CD4-positive, alpha-beta T cell treated with Interleukin-1 beta for 1 hour (primary cell): ENCODE measurements at places on chromosomes 6 and 20.

GRCh38 chr6:129606664-129607063 is 103.3 kb downstream of the ARHGAP18 start:
- DNase-seq, result no peak

GRCh38 chr6:108847738-108848115 is 495 bp upstream of the ARMC2 start:
- no peak for DNase-seq

- no peak for DNase-seq
Observed at GRCh38 chr6:120077489-120077888, 727.9 kb upstream of the MAN1A1 start.

- no peak for DNase-seq
Observed at GRCh38 chr20:41563087-41563486, 55.1 kb downstream of the CHD6 start.

DNA sequence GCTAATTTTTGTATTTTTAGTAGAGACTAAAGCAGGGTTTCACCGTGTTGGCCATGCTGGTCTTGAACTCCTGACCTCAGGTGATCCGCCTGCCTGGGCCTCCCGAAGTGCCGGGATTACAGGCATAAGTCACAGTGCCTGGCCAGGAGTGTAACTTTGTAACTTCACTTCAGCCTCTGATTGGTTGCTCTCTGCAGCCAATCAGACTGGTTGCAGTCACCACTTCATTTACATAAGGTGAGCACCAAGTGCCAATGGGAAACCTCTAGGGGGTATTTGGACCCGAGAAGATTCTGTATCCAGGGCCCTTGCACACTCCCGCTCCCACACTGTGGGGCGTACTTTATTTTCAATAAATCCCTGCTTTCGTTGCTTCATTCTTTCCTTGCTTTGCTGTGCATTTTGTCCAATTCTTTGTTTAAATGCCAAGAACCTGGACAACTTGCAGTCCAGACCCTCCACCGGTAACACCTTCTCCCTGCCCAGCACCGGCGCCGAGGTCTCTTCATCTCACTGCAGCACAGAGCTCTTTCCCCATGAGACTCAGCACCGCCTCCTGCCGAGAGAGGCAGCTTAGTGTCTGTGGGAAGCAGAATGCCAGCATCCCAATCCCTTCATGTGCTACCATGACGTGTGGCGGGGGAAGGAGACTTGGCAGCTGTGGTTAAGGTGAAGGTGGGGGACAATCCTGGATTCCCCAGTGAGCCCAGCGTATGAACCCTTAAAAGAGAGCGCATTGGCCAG is 14.0 kb upstream of the MRGBP start:
- no peak for DNase-seq

GRCh38 chr6:36430351-36430750 is 12.3 kb downstream of the PXT1 start:
- no peak for DNase-seq

DNA sequence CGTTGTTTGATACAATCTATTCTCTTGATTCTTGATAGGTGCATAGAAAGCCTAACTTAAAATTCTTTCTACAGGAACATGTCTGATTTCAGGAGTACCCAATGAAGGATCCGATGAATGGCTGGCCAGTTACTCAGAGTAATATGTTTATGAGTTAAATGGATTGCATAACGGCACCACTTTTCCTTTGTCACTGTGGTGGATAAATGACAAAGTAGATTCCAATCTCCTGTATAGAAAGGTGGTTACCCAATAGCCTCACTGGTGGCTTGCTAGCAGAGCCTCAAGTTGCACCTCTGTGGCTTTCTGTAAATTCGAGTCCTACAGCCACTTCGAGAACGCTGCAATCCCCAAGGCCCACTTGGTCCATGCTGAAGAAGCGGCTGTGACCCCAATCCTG is 28.4 kb downstream of the LHFPL5 start:
- no peak for DNase-seq

GRCh38 chr20:16129411-16129810 is 443.8 kb downstream of the KIF16B start:
- no peak for DNase-seq

- no peak for DNase-seq
Observed at GRCh38 chr6:111274593-111275217, 187.4 kb downstream of the SLC16A10 start.

- no peak for DNase-seq
Observed at GRCh38 chr6:119566546-119567260, 217.1 kb upstream of the MAN1A1 start.

DNA sequence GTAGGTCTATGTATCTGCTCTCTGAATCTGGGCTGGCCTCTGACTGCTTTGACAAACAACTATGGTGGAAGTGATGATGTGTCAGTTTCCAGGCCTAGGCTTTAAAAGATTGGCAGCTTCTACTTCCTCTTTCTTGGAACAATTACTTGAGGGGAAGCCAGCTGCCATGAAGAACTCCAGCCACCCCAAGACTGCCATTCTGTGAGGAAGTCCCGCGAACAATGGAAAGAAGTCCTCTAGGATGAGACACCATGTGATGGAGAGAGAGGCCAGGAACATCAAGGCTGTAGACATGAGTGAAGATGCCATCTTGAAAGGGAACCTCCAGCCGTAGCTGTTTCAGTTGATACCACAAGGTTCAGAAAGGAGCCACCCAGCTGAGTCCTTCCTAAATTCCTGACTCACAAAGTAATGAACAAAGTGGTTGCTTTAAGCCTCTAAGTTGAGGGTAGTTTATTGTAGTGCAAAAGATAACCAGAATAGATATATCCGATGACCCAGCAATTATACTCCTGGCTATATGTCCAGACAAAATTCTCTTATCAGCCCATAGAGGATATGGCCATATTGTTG is 15.3 kb upstream of the TCF15 start:
- no peak for DNase-seq

DNA sequence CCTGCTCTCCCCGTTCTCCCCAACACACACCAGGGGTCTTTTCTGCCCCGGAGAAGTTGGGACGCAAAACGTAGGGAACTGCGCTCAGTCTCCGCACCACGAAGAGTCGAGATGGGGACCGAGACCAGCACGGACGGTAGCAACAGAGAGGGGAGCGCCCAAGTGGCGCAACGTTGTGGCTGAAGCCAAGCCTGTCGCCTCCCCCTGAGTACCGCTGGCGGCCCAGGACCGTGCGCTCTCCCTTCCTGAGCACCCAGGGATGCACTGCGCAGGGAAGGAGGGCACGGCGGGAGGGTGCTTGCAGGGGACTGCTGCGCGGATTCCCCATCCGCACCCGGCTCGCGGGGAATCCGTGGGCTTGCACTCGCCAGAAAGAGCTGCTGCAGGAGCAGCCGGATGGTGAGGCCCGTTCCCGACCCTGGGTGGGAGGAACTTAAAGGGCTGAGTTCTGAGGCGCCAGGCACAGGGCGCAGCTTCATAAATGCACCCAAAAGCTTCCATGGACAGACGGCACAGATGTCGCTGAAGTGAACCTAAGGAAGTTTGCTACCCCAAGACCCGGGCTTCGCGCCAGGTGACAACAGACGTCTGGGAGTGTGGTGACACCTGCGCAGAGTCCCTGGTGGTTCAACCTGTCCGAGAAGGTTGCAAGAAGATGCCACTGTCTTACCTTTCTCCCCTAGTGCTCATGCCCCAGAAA is 178.7 kb downstream of the TBXT start:
- no peak for DNase-seq

DNA sequence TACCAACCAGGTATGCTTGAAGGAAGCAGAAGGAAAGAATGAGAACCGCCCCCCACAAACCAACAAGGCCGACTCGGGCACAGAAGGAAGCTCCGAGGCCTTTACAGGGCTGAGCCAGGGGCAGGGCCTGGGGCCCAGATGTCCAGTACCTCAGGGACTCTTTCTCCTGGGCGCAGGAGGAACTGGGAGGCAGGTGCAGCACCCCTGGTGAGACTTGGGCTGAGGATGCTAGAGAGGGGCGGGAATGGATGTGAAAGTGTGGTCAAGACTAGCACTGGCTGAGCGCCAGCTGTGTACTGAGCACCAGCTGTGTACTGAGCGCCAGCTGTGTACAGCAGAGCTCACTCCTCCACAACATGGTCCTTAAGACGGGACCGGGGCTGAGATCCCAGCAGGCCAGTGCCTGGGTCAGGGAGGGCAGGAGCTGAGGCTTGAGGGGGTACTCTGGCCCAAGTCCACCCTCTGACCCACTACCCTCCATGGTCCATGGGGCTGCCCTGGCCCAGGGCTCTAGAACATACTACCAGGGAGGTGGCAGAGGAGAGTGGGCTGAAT is 369.4 kb downstream of the TAF4 start:
- no peak for DNase-seq

DNA sequence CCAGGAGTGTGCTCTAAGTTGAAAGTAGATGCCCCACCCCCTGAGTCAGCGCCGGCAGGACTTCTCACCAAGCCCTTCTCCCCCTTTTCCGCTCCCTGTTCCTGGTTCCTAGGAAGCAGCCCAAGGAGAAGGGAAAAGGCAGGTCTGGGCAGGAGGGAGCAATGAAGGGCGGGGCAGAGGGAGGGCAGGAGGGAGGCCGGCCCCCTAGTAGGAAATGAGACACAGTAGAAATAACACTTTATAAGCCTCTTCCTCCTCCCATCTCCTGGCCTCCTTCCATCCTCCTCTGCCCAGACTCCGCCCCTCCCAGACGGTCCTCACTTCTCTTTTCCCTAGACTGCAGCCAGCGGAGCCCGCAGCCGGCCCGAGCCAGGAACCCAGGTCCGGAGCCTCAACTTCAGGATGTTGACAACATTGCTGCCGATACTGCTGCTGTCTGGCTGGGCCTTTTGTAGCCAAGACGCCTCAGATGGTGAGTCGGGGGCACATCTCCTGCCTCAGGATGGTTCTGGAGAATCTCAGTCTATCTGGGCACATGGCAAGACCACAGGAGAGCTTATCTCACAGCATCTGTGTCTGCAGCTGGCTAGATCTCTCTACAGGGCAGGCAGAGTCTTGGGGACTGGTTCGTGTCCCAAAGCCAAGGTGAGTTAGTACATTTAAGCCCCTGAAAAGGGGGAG is at the start of gene PROCR:
PROCR (plus strand) TSS at position 320 of the 681 bp plus-strand sequence; CDS start at position 403, 83 bp downstream.
- DNase-seq, result peak; percentile 2

DNA sequence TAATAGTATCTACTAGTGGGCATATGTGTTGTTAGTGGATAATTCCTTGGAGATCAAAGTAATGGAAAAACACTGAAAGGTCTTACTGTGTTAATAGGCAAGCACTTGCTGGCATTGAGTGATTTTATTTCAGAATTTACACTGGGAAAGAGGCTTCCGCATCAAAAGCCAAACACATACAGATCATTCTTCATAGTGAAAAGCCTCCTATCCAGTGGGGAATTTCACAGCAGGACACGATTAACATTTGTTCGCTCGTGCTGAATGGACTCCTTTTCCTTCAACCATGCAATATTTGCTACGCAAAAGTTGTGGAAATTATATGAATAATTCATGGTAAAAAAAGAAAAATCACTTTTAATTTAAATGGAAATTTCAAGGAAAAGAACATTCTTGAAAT is 26.4 kb downstream of the GABRR1 start:
- no peak for DNase-seq

GRCh38 chr20:49431329-49431728 is 51.1 kb downstream of the KCNB1 start:
- DNase-seq, result no peak

GRCh38 chr6:85323435-85324040 is 126.3 kb upstream of the NT5E start:
- DNase-seq, result peak; percentile 56

DNA sequence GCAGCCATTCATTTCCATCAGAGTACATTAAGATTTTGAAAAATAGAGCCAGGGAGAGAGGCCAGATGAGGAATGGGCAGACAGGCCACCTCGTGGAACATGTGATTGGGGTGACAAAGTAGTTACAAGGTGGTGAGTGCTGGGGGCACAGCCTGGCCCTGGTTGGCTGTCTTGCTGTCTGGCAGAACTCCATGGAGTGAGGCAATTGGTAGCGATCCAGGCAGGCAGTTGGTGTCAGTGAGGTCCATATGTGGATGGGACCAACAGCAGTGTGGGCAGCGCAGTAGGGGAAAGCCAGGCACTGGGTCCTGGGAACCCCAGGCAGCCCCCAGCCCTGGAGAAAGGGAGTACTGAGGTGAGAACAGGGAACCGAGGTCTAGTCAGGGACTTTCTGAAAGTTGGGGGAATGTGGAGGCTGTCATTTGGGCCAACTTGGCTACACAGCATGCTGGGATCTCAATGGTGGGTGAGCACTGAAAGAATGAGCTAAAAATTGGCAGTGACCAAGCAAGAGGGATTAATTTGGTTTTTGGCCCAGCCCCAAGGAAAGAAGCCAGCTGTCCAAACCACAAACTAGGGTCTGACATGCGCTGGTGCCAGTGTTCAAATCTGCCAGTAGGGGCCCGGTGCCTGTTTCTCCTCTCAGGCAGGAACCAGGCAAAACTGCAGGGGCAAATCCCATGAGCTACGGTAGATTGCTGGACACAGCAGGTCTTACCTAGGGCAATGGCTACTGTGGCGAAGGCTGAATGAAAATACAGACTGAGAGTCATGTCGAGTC is 61.4 kb upstream of the E2F3 start:
- DNase-seq, result no peak

DNA sequence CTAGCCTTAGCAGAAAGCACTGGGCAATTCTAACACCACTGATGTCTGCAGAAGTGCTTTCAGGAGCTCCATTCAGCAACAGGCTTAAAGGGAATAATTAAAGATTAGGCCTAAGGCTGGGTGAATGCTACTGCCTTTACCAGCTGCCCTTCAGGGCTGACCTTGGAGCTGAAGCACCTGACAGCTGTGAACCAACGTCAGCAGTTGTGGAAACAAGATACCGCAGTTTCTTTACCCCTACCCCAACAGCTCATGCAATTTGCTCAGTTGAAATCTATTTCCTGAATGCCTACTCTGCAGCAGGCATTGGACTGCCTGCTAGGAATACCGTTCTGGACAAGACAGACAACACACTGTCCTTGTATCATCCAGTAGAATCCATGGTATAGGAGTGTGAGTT is 51.5 kb upstream of the ADTRP start:
- DNase-seq, result no peak

GRCh38 chr6:3133515-3133914 is 15.0 kb downstream of the BPHL start:
- no peak for DNase-seq

DNA sequence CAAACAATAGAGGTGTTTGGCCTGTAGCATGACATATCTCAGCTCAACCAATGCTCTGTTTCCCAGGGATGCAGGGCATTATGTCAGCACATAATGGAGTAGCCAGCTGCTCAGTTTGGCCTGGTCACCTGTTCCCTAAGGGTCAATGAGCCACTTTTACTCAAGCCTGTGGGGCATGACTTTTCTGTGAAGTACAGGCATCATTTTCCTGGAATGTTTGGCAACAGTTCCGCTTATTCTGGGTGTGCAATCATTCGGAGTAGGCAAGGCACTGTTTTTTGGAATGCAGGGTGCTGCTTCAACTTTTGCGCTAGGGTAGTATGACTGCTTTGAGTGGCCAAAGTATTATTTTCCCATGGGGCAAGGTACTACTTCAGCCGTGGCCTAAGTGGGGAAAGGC is 665.4 kb downstream of the EPHA7 start:
- no peak for DNase-seq
